ENCODE measurements at places on chromosomes 13 and 19.

DNA sequence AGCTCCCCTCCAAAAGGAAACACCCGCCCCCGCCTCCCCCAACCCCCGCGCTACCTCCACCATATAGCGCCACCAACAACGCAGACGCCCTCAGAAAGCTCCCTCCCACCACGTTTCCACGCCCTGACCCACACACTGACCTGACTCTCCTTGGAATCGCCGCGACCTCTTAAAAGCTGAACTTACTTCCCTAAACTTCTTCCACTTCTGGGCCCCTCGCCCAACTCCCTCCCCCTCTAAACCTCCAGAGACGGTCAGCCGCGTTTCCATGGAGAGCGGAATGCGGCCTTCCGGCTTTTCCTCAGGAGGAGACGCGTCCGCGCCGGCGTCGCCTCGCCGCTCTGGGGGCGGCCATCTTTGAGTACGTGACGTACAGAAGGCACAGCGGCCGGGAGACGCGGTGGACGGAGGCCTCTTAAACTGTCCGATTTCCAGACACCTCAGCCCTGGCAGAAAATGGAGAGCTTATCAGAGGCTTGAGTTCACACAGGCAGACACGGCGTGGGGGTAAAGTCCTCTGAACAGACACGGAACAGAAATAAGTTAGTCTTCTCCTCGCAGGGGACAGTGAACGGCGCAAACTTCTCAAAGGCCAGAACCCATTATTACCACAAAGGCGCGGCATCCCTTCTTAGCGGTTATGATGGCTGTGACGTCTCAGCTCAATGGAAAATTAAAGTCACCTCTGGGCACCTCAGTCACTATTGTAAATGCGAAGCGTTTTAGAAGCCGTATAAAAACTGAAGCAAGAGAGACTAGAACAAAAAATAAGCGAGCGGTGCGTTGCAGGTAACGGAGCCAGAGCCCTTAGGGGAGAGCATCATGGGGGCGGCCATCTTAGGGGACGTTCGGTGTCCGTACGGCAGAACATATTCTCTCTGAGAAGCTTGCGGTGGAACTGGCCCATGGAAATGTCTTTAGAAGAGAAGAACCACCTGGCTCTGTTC, at the start of gene ZNF432:
Gene ZNF432 (minus strand): TSS at position 284 of the 947 bp plus-strand sequence. CDS start 1,970 bp downstream, outside the sequence.
- peak; percentile 74 for DNase-seq

- DNase-seq, result no peak
These were observed 18.4 kb upstream of the MYADM start for GRCh38 chr19:53849237-53849676.

DNA sequence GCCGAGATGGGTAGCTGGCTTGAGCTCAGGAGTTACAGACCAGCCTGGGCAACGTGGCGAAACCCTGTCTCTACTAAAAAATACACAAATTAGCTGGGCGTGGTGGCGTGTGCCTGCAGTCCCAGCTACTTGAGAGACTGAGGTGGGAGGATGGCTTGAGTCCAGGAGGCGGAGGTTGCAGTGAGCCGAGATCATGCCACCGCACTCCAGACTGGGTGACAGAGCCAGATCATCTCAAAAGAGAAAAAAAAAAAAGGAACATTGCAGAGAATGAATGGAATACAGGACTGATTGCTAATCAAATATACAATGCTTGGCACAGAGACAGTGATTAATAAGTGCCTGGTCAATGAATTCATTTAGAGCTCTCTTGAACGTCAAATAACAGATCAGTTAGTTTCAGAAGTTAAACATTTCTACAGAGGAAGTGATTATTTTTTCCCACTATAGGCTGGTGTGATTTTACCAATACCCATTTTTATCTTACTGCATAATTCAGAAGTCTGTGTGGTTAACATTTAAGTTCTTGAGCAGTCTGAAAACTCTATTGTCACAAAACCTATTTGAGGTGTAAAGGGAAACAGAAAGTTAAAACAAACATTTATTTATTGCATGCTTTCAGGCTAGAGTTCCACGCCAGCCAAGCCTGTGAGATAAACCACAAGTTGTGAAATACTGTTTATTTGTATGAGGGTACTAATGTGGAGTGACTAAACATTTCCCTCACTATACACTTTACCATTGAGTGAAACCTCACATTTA, 7.7 kb upstream of the TBC1D4 start:
- no peak for DNase-seq

DNA sequence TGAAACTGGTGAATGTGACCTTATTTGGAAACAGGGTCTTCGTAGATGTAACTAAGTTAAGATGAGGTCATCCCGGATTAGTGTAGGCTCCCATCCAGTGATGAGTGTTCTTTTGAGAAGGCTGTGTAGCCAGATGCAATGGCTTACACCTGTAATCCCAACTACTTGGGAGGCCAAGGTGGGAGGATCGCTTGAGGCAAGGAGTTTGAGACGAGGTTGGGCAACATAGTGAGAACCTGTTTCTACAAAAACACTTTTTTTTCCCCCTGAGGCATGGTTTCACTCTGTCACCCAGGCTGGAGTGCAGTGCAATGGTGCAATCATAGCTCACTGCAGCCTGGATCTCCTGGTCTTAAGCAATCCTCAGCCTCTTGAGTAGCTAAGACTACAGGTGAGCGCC, 36.4 kb downstream of the FBN3 start:
- no peak for DNase-seq

- DNase-seq, result no peak
These were observed 116.2 kb downstream of the LHFPL6 start for GRCh38 chr13:39486758-39487157.

- no peak for DNase-seq
These were observed 20.6 kb upstream of the TCF3 start for GRCh38 chr19:1672769-1673644.

GRCh38 chr13:32028711-32029110, 2.9 kb upstream of the FRY start:
- no peak for DNase-seq

DNA sequence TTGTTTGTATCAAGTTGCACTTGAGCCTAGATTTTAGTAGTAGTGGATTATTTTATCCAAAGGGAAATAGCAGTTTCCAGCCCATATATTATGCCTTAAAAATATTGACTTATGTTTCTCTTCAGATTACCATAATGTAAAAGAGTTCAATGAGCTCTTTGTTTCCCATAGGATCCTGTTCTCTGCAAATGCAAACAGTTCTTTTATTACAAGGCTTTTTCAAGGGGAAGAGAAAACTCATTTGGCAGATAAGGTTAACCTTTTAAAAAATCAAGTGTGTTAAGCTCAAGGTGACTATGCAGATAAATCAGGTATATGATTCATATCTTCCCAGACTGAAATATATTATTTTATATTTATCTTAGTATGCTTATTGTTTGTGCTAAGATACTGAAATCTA, 961.2 kb upstream of the SPRY2 start:
- DNase-seq, result no peak

GRCh38 chr13:45219938-45220375, 19.1 kb upstream of the KCTD4 start:
- no peak for DNase-seq

DNA sequence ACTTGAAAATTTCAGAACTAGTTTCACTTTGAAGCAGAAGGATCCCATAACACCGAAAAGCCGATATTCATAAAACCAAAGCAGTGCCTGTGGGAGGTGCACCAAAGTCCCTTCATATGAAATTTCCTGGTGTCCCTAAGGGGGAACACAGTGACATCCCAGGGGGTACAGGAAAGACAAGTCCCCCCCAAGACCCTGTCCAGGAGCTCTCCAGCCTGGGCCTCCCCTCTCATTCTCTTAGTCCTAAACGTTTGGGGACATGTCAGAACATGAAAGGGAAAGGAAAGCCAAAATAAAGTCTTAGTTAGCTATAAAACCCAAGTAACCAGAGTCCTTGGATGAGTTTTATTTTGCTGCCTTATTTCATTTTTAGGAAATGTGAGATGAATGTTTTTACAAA, 56.6 kb downstream of the MRPL57 start:
- DNase-seq, result no peak

- no peak for DNase-seq
These were observed 23.8 kb downstream of the TEX101 start for GRCh38 chr19:43438291-43439031.

- no peak for DNase-seq
These were observed 6.7 kb downstream of the PCID2 start for GRCh38 chr13:113201815-113202214.

DNA sequence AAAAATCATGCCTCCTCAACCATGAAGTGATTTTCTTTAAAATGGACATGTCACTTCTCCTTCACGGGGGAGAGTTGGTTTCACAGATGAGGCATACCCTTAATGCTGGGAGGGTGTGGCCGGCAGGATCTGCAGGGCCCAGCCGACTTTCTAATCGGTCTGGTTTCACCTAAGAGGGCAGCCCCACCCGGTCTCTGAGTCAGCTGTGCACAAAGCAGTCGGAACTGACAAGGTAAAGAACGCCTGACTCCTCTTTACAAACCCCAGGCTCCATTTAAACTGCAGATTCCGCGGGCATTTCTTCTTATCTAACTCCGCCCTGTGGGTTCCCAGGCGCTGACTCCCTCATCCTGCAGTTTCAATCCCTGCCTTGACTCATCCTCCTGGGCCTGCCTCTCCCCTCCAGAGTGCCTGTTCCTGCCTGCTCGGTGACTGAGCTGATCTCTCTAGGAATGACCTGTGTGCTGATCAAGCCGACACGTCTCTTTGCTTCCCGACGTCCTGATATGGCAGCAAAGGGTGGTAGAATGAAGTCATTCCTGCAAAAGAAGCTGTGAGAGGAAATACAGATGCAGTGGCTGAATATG, 63.4 kb downstream of the EFNB2 start:
- DNase-seq, result no peak

GRCh38 chr19:50432221-50433028, at the start of gene MYBPC2:
MYBPC2 (plus strand) TSS chr19:50432892; CDS start chr19:50432954, 62 bp downstream.
- no peak for DNase-seq

DNA sequence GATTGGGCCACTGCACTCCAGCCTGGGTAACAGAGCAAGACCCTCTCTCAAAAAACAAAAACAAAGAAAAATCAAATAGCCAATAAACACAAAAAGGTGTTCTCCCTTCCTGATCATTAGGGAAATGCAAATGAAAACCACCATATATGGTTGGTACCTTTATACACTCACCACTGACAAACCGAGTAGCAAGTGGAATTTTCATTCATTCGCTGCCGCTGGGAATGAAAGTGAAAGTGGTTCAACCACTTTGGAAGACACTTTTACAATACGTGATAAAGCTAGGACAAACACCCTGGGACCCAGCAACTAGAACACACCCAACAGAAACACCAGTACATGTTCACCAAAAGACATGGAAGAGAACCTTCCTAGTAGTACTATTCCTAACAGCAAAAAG, 21.0 kb downstream of the GRIK5 start:
- no peak for DNase-seq

DNA sequence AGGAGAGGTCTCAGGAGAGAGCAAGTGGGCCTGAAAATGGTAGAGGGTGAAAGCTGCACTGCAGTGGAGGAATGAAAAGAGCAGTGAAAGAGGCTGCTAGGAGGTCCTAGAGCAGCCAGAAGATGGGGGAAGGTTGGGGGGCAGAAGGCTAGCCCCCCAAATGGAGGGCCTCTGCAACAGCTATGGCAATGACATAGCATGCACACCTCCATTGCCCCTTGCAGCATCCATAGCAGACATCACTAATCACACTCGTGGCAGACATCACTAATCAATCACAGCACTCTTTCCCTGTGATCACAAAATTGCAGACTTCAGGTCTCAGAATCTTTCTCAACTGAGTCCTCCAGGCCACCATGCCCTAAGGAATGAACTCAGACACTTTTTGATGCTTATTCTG, 21.9 kb downstream of the CCL25 start:
- no peak for DNase-seq

- peak; percentile 24 for DNase-seq
These were observed 1.0 kb downstream of the MBNL2 start for GRCh38 chr13:97223037-97223710.

GRCh38 chr19:49335071-49335783, at the start of gene CD37:
CD37 (plus strand) TSS chr19:49335406; CDS start chr19:49335541, 135 bp downstream.
- DNase-seq, result peak; percentile 8
